ENCODE measurements at places on chromosomes 2 and 18. TPM values are rescaled to one million over a fixed set of nuclear protein-coding genes. Genes with fewer than 3 reads are reported as not detected.
A peak's percentile ranks its signal among the peaks of the same experiment; 100 is the strongest.

Gene GPR75
- total RNA-seq, result 1.2 TPM

- H3K4me3 ChIP-seq, result no peak overlapping the region
- no peak overlapping the region for H3K27ac ChIP-seq
- H3K27me3 ChIP-seq, result no peaks in the 10 kb centered on the region
- DNase-seq, result no peak
- peaks cover 2% of the 10 kb centered on the region for H3K36me3 ChIP-seq
Measured at GRCh38 chr2:24421668-24422067, 61.3 kb upstream of the ITSN2 start.

Gene XDH
- 0.23 TPM for total RNA-seq

DNA sequence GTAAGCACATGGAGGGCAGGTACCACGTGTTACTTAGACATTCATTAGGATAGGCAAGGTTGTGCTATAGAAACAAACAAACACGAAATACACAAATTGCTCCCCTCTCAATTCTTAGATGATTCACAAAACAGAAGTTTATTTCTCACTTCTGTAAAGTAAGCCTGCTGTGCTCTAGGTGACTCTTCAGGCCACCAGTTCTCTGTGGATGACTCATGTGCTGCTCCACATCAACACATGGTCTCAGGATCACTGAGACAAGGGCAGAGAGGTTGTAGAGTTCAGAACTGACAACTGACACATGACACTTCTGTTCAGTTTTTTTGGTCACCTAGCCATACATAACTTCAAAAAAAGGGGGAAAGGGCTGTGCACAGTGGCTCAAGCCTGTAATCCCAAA is 70.6 kb downstream of the DAW1 start:
- H3K4me1 ChIP-seq, result no peaks in the 10 kb centered on the region
- H3K36me3 ChIP-seq, result no peaks in the 10 kb centered on the region
- H3K4me3 ChIP-seq, result no peak overlapping the region
- no peak overlapping the region for H3K27ac ChIP-seq
- peaks cover 4% of the 10 kb centered on the region for H3K27me3 ChIP-seq

DNA sequence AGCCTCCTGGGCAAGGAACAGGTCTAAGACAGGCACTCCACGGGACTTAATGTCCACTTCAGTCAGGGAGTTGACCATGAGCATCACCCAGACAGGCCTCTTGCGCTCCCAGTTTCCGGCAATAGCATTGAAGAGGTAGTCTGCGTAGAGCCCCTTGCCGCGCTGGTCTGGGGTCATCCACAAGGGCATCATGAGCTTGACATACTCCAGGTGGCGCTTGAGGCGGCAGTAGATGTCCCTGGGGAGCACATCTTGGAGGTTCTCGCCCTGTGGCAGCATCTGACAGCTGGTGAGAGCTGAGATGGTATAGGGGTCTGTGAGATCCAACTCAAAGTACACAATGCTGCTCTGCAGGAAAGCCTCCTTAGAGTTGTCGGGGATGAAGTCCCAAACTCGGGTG is 10.6 kb downstream of the TRABD2A start:
- no peak for DNase-seq
- no peak overlapping the region for H3K4me3 ChIP-seq
- no peak overlapping the region for H3K27ac ChIP-seq
- peaks cover 2% of the 10 kb centered on the region for H3K36me3 ChIP-seq

GRCh38 chr2:195535911-195536522 is 121.0 kb upstream of the SLC39A10 start:
- DNase-seq, result no peak
- H3K27me3 ChIP-seq, result no peaks in the 10 kb centered on the region
- no peak overlapping the region for H3K27ac ChIP-seq

Gene SLC16A14
- total RNA-seq, result 4.9 TPM

DNA sequence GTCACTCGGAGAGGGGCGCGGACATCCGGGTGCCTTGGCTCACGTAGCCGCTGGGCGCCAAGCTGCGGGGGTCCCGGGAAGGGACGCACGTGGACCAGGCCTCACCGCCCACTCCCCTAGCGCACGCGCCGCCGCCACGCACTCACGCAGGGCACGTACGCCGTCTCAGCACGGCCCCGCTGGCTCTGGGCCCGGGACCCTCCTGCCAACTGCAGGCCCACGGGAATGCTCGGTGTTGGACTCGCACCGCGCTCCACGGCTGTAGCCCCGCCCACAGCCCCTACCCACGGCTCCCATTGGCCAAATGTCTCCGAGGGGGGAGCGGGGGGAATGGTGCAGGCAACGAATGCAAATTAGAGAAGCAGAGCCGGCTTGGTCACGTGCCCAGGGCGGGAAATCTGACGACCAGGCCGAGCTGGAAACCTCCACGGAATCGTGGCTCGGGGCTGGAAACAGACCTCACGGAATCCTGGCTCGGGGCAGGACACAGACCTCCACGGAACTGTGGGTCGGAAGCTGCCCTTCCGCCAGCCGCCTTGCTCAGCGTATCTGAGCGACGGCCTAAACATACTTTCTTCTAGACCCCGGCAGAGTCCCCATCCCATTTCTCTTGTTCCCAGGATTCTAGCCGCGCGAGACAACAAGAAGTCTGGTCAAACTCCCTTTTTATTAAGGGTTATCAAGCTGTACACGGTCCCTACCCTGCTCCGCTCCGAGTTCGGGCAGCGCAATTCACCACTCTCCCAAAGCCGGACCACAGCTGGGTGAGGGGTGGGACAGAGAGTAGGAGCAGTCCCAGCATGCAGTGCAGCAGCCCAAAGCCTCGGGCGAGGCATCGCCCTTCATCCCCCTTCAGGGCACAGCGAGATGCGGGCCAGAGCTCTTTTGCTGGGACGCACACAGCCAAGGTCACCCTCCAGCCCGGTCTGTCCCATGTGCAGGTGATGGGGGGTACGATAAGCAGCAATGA is at the start of gene ABCB6:
TSS of gene ABCB6 (minus strand) at position 227 of the 970 bp plus-strand sequence. CDS start 285 bp downstream, outside the sequence.
- H3K27ac ChIP-seq, result peak within 1 kb of the TSS; percentile 99
- H3K36me3 ChIP-seq, result peaks cover 18% of the 10 kb centered on the region
- peaks cover 28% of the 10 kb centered on the region for H3K4me1 ChIP-seq
- H3K4me3 ChIP-seq, result peak within 1 kb of the TSS; percentile 84
- no peaks in the 10 kb centered on the region for H3K27me3 ChIP-seq

Gene RAB12
- 41.3 TPM for total RNA-seq

DNA sequence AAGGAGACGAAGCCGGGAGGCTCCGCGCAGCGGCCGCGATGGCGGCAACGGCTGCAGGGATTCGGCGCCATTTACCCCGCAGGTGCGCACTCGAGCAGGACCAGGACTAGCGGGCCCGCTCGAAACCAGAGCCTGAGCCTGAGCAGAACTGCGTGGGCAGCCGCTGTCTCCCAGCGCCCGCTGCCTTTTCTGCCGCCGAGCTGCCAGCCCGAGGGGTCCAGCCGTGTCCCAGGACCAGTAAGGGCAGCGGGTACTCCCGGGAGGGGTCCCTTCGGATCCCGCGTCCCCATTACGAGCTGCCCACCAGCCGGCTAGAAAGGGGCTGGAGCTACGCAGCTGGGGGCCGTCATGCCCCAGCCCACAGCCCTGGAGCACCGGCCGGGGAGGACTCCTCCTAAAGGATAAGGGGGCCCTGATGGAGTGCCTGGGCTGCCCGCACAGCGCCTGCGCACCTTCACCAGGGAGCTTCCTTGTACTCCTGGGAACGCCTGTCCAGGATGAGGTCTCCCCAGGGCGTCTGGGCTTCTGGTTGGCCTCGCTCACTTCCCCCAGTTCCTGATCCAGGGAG is 9.9 kb downstream of the ALPP start:
- no peaks in the 10 kb centered on the region for H3K36me3 ChIP-seq
- H3K4me3 ChIP-seq, result no peak overlapping the region
- no peak overlapping the region for H3K27ac ChIP-seq

- H3K36me3 ChIP-seq, result peaks cover 5% of the 10 kb centered on the region
- no peak for DNase-seq
- H3K27ac ChIP-seq, result no peak overlapping the region
- H3K27me3 ChIP-seq, result peaks cover 10% of the 10 kb centered on the region
Measured at GRCh38 chr2:55839182-55839819, 84.3 kb downstream of the EFEMP1 start.

Gene DYNAP
- not detected for total RNA-seq

DNA sequence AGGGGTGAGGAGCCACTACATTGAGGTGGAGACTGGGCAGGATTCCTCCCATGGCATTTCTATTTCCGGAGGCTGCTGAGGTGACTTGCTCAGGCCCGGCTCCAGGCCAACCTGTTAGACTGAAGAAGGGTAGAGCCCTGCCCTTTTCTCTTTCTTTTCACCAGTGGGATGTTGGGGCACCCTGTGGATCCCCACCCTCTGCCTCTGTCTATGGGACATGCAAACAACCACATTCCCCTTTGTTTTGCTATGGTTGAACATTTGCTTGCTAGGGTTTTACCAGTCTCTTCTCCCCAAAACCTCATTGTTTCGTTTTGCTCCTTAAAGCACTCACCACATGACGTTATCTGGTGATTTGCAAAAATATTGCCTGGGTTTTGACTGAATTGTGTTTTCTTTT is 183.3 kb downstream of the ARL4C start:
- H3K4me3 ChIP-seq, result no peak overlapping the region
- no peaks in the 10 kb centered on the region for H3K36me3 ChIP-seq
- no peaks in the 10 kb centered on the region for H3K27me3 ChIP-seq
- H3K4me1 ChIP-seq, result peaks cover 7% of the 10 kb centered on the region

Gene GREB1
- 0.52 TPM for total RNA-seq

Gene LDLRAD4
- 78.2 TPM for total RNA-seq

Gene ALPI
- not detected for total RNA-seq

DNA sequence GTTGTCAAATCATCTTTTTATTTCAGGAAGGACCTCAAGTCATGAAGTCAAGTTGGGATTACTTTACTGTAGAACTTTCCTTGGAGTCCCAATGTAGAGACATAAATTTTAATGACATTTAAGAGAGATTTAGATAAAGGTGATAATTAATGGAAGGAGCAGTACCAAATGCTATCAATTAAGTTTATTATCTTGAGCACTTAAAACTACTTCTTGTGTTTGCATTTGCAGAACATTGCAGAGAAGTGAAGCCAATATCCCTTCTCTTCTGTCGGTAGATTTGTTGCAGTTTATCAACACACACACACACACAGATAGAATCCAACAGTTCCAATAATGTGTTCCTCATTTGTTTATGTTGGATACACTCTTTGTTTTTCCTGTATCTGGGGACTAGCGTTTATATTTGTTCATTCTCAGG is 570.7 kb downstream of the EPHA4 start:
- no peaks in the 10 kb centered on the region for H3K27me3 ChIP-seq
- H3K4me1 ChIP-seq, result peaks cover 10% of the 10 kb centered on the region
- no peak overlapping the region for H3K4me3 ChIP-seq

- H3K27me3 ChIP-seq, result no peaks in the 10 kb centered on the region
- H3K36me3 ChIP-seq, result peaks cover 1% of the 10 kb centered on the region
- H3K4me3 ChIP-seq, result peak overlapping the region; percentile 70
- no peak for DNase-seq
- H3K27ac ChIP-seq, result peak overlapping the region; percentile 95
Measured at GRCh38 chr18:25164848-25165811, 186.8 kb downstream of the ZNF521 start.

GRCh38 chr2:207490441-207490840 is 39.3 kb upstream of the CREB1 start:
- H3K4me3 ChIP-seq, result no peak overlapping the region
- H3K36me3 ChIP-seq, result peaks cover 2% of the 10 kb centered on the region

- peak overlapping the region; percentile 64 for H3K4me3 ChIP-seq
- no peak overlapping the region for H3K27ac ChIP-seq
- no peak for DNase-seq
- peaks cover 23% of the 10 kb centered on the region for H3K27me3 ChIP-seq
- H3K36me3 ChIP-seq, result no peaks in the 10 kb centered on the region
Measured at GRCh38 chr18:6414118-6414722, 491 bp downstream of the L3MBTL4 start.

GRCh38 chr2:71043531-71044407 is 24.7 kb upstream of the NAGK start:
- H3K4me3 ChIP-seq, result no peak overlapping the region
- H3K27ac ChIP-seq, result no peak overlapping the region
- H3K36me3 ChIP-seq, result no peaks in the 10 kb centered on the region
- H3K4me1 ChIP-seq, result peaks cover 7% of the 10 kb centered on the region

DNA sequence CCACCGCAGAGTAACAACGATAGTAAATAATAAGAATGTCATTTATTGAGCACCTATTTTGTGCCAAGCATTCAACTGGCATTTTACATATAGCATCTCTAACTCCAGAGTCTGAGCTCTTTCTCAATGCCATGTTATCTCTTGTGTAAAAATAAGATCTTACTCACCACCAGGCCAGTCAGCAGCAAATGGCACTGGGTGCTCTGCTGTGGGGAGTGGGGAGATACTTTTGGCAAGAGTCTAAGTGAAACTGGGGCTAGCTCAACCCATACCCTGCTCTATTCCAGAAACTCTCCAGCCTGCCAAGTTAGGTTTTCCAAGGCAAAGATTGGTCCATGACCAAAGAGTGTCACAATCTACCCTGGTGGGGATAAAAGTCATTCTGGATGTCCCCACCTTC is 5.0 kb upstream of the SLC4A3 start:
- no peak for DNase-seq
- H3K27me3 ChIP-seq, result peaks cover 4% of the 10 kb centered on the region
- H3K27ac ChIP-seq, result no peak overlapping the region
- H3K4me1 ChIP-seq, result peaks cover 6% of the 10 kb centered on the region
- H3K4me3 ChIP-seq, result no peak overlapping the region
- no peaks in the 10 kb centered on the region for H3K36me3 ChIP-seq

Gene ANKRD62
- total RNA-seq, result not detected

Gene HOXD13
- not detected for total RNA-seq

DNA sequence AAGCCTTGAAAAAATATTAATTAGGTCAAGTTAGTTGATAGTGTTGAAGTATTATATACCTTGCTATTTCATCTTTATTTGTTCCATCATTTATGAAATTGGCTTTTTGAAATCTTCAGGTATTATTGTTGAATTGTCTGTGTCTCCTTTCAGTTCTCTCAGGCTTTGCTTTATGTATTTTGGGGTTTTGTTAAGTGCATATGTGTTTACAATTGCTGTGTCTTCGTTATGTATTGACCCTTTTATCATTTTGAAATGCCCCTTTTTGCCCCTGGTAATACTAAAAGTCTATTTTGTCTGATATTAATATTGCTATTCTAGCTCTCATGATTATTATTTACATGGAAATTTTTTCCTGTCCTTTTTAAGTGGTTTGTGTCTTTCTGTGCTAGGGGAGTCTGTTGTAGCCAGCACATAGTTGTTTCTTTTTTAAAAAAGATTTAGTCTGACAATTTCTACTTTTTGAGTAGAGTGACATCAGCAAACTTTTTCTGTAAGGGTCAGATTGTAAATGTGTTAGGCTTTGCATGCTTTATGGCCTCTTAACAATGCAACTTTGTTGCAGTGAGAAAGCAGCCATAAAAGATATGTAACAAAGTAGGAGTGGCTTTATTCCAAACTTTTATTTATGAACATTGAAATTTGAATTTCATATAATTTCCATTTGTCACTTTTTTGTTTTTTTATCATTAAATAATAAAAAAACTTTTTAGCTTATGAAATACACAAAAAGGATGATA is 19.9 kb downstream of the SOCS6 start:
- H3K27me3 ChIP-seq, result no peaks in the 10 kb centered on the region
- no peaks in the 10 kb centered on the region for H3K36me3 ChIP-seq
- no peak overlapping the region for H3K27ac ChIP-seq
- DNase-seq, result no peak
- H3K4me1 ChIP-seq, result peaks cover 15% of the 10 kb centered on the region
- no peak overlapping the region for H3K4me3 ChIP-seq
